ENCODE measurements at places on chromosomes 5 and 9. TPM values are rescaled to one million over a fixed set of nuclear protein-coding genes. Genes with fewer than 3 reads are reported as not detected.

Gene FIBCD1
- 0.33 TPM for total RNA-seq

Gene TAL2
- 3.5 TPM for total RNA-seq

Gene IL9
- not detected for total RNA-seq

Gene TMC1
- total RNA-seq = not detected

Gene KLF4
- total RNA-seq = 16.4 TPM

Gene DMGDH
- 0.36 TPM for total RNA-seq

Gene FAM169A
- total RNA-seq = 21.1 TPM

Gene SPATA31A3
- total RNA-seq = not detected

Gene CCDC69
- total RNA-seq = 1.2 TPM

Gene UNC13B
- 39.9 TPM for total RNA-seq

DNA sequence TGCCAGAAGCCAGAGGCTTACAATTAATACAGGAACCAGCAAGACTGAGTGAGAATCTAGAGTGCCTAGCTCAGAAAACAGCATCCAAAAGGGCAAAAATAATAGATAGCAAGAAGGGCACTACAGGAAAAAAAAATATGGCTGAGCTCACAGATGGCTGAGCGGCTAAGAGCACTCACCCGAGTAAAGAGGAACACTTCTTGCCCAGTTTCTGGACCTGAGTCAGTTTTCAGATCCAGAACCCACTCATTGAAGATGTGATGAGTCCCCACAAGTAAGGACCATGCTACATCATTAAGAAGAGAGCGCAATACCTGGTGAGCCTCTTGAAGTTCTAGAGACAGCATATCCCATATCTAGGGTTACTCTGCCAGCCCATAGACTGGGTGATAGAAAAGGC, 65.5 kb upstream of the MAP3K1 start:
- no peak overlapping the region for H3K4me3 ChIP-seq
- no peaks in the 10 kb centered on the region for H3K27me3 ChIP-seq
- no peak overlapping the region for H3K27ac ChIP-seq
- H3K36me3 ChIP-seq = no peaks in the 10 kb centered on the region

DNA sequence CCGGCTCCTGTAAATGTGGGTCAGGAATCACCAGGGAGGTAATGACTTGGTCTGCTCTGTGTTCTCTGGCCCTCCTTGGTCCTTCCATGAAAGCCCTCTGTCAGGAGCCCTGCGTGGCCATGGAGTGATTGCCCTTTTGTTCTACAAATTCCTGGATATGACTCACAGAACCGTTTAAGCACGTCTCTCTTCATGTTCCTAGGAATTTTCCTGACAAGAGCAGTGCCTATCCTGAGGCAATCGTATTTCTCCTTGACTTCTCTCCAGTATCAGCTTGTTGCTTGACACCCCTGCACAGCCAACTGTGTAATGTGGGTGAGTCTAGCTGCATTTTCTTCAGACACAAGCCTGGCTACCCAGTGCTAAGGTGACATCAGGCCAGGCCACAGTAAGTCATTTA, 274.3 kb upstream of the ZNF462 start:
- H3K27ac ChIP-seq = no peak overlapping the region
- H3K4me3 ChIP-seq = no peak overlapping the region
- peaks cover 5% of the 10 kb centered on the region for H3K4me1 ChIP-seq
- no peaks in the 10 kb centered on the region for H3K27me3 ChIP-seq

GRCh38 chr9:120971938-120972337, 45.3 kb upstream of the TRAF1 start:
- no peaks in the 10 kb centered on the region for H3K36me3 ChIP-seq
- no peak for DNase-seq
- no peak overlapping the region for H3K4me3 ChIP-seq
- no peak overlapping the region for H3K27ac ChIP-seq
- H3K4me1 ChIP-seq = peaks cover 18% of the 10 kb centered on the region
- peaks cover 3% of the 10 kb centered on the region for H3K27me3 ChIP-seq

GRCh38 chr5:89723907-89724306, 685.6 kb downstream of the CETN3 start:
- no peak overlapping the region for H3K27ac ChIP-seq
- H3K27me3 ChIP-seq = no peaks in the 10 kb centered on the region
- H3K36me3 ChIP-seq = no peaks in the 10 kb centered on the region
- no peak overlapping the region for H3K4me3 ChIP-seq
- no peak for DNase-seq

- no peaks in the 10 kb centered on the region for H3K36me3 ChIP-seq
- DNase-seq = no peak
- no peaks in the 10 kb centered on the region for H3K4me1 ChIP-seq
- H3K27ac ChIP-seq = no peak overlapping the region
These were observed 27.9 kb upstream of the GLDC start for GRCh38 chr9:6673326-6674025.

DNA sequence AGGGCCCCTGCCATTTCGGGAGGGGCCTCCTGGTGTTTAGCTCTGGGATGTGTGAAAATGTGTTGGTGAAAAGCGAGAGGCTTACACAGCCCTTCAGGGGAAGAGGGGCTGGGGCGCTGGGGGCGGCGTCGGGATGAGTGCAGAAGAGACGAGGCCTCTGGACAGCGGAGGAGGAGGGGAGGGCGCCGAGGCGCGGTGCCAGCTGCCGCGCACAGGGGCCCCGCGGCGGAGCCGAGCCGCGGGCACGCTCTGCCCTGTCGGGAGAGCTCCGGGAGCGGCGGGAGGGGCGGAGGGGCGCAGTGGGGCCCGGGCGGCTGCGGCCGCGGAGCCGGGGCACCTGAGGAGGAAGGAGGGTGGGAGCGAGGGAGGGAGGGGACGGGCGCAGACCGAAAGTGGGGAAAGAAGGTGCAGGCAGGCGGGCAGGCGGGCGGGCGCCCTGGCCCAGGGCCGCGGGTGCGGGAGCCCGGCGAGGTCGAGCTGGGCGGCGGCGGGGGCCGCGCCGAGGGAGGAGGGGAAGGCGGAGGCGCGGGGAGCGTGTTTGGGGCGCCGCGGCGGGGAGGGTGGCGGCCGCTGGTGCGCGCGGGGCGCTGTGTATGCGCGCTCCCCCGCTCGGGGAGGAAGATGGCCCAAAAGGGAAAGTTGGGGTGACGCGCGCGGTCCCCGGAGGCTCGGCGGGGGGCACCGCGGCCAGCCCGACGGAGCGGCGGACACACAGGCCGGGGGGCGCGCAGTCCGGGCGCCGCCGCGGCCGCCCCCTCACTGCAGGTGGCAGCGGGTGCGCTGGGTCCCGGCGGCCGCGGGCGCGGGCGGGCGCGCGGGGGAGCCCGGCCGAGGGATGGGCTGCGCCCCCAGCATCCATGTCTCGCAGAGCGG, at the start of gene PDE8B:
Gene PDE8B (plus strand): TSS at position 590 of the 873 bp plus-strand sequence. CDS start 246 bp downstream, at position 836.
- peaks cover 21% of the 10 kb centered on the region for H3K27me3 ChIP-seq
- DNase-seq = no peak
- H3K4me3 ChIP-seq = peak within 1 kb of the TSS; percentile 88
- H3K27ac ChIP-seq = peak within 1 kb of the TSS; percentile 38

DNA sequence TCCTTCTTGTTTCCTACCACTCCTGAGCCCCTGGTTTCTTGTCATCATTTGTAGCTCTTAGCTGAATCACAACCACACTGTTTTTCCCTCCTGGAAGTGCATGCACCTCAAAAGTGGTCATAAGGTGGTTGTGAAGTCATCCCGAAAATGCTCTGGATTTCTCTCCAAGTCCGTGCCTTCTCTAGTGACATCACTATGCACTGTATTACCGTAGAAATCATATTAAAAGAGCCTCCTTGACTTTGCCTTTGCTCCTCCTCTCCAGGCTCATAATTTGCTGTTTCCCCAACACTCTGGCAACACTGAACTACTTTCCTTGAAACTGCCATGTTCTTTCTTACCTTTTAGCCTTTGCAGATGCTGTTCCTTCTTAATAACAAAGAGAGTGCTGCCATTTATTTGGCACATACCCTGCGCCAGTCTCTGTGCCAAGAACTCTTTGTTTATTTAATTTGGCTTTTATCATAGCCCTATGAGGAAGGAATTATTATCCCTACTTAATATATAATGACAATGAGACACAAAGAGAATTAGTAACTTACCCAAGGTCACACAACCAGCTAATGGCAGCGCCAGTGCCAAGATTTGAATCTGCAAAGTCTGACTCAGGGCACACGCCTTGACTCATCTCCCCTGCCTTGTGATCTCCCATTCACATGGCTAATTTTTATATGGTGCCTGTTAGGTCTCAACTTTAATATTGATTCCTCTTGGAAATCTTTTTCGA, 115.4 kb downstream of the KIF4B start:
- no peak overlapping the region for H3K27ac ChIP-seq
- no peaks in the 10 kb centered on the region for H3K36me3 ChIP-seq
- H3K4me1 ChIP-seq = peaks cover 12% of the 10 kb centered on the region
- H3K4me3 ChIP-seq = no peak overlapping the region

DNA sequence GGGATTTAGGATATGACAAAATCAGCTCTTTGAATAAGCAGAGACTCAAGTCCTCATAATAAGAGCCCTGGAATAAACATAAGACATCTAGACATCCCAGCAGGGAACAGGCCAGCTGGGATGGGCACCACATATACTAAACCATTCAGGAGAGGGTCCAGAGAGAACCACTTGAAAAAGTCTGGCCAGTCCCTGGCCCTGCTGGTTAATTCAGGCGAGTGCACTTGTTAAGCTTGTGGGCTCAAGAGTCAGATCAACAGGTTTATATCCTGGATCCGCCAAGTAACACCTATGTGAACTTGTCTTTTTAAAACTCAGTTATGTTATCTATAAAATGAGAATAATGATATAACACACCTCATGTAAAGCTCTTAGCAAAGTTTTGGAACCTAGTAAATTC, 63.3 kb downstream of the CAVIN4 start:
- no peak overlapping the region for H3K4me3 ChIP-seq
- peaks cover 6% of the 10 kb centered on the region for H3K36me3 ChIP-seq
- H3K4me1 ChIP-seq = peaks cover 8% of the 10 kb centered on the region
- DNase-seq = no peak
- peaks cover 2% of the 10 kb centered on the region for H3K27me3 ChIP-seq
